Fibroblast of the aortic adventitia (primary cell): ENCODE measurements at places on chromosomes 6 and 20. TPM values are rescaled to one million over a fixed set of nuclear protein-coding genes. Genes with fewer than 3 reads are reported as not detected.
A peak's percentile ranks its signal among the peaks of the same experiment; 100 is the strongest.

DNA sequence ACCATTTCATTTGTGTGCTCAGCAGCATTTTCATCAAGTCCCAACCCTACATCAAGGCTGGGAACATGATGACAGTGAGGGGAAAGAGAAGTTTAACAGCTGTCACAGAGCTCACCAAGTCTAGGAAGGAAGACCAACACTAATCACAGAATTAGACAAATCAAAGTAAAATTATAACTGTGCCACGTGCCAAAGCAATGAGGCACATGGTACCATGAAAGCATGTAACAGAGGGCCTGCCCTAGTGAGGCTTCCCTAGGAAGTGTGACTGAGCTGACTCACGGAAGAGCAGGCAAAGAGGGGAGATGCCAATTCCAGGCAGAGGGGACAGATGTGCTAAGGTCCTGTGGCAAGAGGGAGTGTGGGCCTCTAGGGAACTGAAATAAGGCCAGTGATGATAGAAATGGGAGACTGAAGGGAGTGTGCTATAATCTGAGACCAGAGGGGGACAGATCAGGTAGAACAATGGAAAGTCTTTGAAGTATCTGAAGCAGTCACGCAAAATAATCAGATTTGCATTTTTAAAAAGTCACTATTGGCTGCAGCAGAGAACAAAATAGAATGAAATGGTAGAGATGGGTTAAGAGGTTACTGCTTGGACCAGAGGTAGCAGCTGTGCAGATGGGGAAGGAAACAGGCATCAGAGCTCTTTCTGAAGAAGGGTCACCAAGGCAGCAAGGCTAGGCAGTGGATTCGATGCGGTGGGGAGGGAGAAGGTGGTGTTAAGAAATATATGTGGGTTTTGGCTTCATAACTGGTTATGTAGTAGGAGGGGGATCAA is 86.8 kb downstream of the GPR6 start:
- no peak for DNase-seq

DNA sequence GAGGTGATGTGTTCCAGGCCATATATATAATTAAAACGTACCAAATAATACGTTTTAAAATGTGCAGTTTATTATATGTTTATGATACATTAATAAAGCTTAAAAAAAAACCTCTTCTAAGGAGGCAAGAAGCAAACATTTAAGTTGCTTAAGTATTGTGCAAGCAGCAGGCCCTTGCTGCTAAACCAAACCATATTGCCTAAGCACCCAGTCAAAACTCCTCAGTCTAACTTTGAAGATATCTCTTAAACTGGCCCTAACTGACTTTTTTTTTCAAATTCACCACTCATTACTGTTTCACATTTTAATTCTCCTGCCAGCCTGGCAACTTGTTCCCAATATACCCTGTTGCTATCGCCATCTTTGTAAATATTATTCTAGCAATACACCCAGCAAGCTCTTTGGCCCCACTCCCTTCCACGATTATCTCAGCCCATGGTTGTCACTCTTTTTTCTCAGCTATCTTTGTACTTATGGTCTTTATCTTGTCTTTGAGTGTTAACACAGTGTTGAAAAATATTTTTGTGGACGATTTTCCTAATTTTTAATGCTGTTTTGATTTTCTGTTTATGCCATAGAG is 60.9 kb downstream of the C6orf58 start:
- peak; percentile 34 for DNase-seq

DNA sequence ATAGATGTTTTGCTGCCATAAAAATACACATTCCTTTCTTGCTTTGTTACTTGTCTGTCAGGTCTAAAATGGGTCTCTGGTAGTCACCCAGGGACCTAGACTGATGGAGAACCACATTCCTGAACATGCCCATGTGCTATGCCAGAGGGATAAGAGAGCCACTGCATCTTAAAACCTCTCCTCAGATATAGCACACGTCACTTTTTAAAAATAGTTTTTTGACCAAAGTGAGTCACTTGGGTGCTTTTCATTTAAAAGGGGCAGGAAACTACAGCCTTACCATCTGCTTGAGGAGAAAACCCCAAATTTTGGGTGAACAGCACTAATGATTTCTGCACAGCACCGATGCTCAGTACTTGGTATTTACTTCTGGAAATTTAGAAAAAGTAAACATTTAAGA is 197.8 kb downstream of the OGFRL1 start:
- peak; percentile 58 for DNase-seq

DNA sequence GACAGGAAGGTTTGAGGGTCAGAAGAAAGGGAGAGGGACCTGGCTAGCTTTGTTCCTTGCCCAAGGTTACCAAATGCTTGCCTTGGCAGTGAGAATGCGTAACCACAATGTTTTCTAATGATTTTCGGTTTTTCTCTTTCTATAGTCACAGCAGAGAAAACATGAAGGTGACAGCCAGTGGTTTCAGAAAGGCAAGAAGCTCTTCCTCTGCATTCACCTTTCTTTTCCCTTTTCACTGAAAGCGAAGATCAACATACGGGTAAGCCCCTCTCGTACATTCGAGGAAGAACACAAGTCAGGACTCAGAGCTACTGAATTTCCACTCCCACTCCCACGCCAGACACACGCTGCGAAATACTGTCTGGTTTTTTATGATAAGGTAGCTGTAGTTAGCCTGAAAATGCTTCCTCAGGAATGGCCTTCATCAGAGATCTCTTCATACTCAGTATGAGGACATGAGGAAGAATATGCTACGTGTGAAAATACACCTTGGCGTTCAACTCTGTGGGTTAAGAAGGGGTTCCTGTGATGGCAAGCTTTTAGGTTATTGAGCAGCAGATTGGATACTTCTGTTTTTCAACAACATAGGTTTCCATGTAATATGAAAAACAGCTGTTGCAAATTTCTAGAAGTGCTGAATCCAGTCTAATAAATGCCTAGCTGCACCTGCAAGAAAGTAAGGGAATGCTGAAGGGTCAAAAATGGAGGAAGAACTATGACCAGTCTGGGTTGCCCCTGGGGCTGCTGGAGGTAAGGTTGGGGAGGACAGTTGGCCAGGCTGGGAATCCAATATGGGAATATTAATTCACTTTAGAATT is 7.4 kb upstream of the CD83 start:
- no peak for DNase-seq

DNA sequence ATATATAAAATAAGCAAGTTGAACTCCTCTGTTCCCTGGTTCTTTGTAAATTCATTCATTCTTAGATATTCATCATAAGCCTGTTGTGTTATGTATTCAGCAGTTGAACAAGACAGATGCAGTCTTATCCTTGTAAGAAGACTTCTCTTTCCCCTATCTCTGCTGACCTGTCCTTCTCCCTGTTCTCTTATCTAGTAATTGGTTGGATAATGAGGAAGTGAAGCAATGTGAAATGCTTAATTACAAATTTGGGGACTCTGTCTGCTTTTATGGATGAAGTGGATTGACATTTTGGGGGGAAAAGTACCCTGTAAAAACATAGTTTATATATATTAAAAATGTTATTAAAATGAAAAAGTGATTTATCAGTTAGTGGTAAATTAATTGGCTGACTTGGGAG is 37.0 kb downstream of the CDKAL1 start:
- no peak for DNase-seq

GRCh38 chr20:34951652-34952051 is 4.0 kb downstream of the GSS start:
- no peak for DNase-seq

DNA sequence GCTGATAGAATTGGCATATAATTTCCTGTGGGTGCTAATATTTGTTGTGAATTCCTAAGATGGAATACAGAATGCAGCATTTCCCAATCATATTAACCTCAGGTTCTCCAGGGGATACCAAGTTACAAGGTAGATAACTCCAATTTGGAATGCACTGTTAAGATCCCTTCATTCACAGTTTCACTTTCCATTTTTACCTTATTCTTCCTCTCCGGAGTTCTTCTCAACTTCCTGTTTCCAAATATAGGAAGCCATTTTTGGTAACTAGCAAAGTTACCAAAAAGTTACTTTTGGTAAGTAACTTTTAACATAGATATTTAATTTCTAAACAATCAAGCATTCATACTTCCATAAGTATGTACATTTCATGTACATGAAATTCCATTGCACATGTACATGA is 63.5 kb upstream of the PHACTR2 start:
- no peak for DNase-seq

- no peak for DNase-seq
These were observed 39.5 kb downstream of the TSHZ2 start for GRCh38 chr20:53011640-53012039.

DNA sequence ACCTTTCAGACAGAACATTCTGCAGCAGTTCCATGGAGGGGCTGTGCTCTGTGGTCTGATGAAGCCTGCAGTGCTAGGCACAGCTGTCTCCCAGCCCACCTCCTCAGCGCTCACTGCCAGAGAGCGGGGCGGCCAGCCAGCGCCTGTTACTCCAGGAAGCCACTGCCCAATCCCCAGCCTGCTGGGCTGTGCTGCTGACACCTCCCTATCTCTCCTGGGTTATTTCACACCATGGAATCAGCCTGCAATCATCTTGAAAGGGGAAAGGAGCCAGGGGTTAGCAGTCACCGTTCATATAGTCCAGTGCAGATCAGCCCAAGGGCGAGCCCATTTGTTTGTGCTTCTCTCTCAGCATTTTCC is 46.3 kb upstream of the NHSL1 start:
- DNase-seq: peak; percentile 87

DNA sequence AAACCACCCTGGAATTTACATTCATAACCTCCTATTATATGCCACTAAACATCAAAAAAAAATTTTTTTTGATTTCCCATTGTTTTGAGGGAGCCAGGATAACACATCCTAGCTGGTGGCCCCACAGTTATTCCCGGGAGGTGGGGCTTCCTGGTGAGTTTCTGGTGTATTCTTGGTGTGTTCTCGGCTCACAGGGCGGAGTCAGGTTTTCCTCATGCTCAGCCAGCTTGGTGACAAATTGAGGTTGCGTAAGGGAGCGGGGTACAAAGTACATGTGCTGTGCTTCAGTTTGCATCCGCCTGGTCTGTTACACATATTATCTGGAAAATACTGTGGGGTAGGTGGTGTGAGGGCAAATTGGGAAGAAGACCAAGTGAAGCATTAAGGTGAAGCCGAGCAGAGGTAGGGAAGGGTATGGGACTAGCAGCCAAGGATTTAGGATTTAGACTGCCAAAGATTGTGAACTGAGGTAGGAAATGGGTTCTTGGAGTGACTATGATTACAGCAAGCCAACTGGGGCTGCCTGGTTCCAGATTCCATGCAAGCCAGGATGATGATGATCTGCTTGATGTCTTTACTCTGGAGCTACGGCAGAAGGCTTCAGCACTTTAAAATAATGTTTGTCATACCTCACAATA is 46.2 kb upstream of the EEF1A1 start:
- peak; percentile 71 for DNase-seq

DNA sequence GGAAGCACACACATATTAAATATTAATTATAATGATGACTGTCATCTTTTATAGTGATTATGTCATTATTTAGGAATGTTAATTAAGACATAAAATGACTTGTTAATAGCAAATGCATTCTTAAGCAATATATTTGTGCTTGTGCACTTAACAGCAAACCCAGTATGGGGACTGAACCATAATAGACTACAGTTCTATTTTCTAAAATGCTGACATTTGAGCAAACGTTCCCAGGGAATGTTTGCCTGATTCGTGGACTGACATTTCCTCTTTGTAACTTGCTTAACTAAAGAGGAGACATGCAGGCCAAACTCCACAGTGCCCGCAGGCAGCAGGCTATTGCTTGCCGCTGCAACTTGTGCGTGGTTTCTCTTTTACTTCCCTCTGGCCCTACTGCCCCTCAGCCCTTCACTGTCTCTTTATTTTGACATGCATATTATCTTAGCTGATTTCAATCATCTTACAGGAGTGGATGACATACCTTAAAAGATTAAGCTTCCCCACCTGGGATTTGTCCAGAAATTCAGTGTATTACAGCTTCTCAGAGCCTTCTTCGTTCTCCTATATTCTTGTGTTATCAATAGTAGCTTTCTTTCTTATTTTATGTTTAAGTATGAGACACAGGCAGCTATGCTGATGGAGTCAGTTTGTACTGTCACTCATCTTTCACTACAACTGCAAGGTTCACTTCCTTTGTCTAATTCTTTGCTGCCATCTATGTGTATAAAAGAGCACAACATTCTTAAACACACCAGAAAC is 141.5 kb downstream of the GMDS start:
- peak; percentile 76 for DNase-seq

DNA sequence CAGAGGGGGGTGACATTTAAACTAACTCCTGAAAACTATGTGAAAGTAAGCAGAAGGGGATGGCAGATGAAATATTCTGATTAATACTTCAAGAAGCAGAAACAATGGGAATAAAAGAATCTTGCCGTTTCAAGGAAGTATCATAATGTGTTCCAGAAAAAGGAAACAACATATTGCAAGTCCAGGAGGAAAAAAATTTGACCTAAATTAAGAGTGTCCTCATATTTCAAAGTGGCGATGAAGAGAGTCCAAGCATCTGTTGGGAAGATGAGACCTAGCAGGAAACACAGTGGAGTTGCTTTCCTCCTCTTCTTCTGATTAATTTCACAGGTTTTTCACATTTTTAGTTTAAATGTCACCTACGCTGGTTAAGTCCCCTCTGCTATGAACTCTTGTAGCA is 45.6 kb upstream of the TNFAIP3 start:
- DNase-seq: no peak

GRCh38 chr6:149925974-149926777 is 3.3 kb upstream of the RAET1G start:
- peak; percentile 78 for DNase-seq

DNA sequence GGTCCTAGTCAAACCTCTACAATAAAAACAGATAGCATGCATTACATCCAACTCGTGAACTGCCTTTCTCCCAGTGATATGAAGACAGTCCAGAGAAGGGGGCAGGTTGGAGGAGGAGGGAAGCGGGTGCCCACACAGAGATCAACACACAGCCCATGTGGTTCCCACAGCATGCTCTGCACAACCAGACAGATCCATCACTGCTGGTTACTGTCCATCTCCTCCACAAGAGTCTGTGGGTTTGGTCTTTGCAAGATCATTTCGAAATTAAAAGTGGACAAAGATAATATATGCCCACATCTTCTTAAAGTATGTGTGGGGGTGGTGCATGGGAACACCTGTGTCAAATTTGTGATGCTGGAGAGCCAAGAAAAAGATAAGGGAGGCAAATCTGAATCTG is 215.5 kb downstream of the GMDS start:
- DNase-seq: no peak

DNA sequence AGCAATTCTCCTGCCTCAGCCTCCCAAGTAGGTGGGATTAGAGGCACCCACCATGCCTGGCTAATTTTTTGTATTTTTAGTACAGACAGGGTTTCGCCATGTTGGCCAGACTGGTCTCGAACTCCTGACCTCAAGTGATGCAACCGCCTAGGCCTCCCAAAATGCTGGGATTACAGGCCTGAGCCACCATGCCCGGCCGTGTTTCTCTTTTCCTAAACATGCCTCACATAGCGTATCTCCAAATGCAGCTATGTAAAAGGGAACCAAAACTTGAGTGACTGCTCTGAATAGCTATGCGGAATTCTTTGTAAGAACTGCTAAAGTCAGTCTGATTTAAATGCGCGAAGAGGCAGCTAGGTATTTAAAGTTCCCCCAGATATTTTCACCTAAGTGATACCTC is 20.5 kb downstream of the BPIFA2 start:
- no peak for DNase-seq

- no peak for DNase-seq
These were observed 466.9 kb downstream of the KIF16B start for GRCh38 chr20:16106191-16106849.

GRCh38 chr20:32484958-32485769 is 100.0 kb downstream of the NOL4L start:
- DNase-seq: peak; percentile 87

- peak; percentile 60 for DNase-seq
These were observed 61.9 kb upstream of the TAGAP start for GRCh38 chr6:159106627-159107241.

SCUBE3 gene
- total RNA-seq: 1.8 and 10.0 TPM in 2 replicates

SNTA1 gene
- total RNA-seq: 25.7 and 28.6 TPM in 2 replicates

NPEPL1 gene
- 24.5 and 33.1 TPM in 2 replicates for total RNA-seq

MROH8 gene
- total RNA-seq: 0.49 and 3.1 TPM in 2 replicates

SNAI1 gene
- total RNA-seq: 1.1 and 2.7 TPM in 2 replicates

HLA-DPB1 gene
- total RNA-seq: 0.27 and 3.8 TPM in 2 replicates

LGSN gene
- total RNA-seq: not detected in 2 replicates
